ENCODE measurements at places on chromosomes 7 and 10. TPM values are rescaled to one million over a fixed set of nuclear protein-coding genes. Genes with fewer than 3 reads are reported as not detected.

The ARHGEF35 gene
- total RNA-seq: 3.6 TPM

The IDI2 gene
- not detected for total RNA-seq

The AKR1C4 gene
- not detected for total RNA-seq

The TMEM176A gene
- total RNA-seq: 2.6 TPM

The ANKRD2 gene
- total RNA-seq: not detected
